NCI-H1930 (cell line): ENCODE measurements at places on chromosomes 3 and 15.

DNA sequence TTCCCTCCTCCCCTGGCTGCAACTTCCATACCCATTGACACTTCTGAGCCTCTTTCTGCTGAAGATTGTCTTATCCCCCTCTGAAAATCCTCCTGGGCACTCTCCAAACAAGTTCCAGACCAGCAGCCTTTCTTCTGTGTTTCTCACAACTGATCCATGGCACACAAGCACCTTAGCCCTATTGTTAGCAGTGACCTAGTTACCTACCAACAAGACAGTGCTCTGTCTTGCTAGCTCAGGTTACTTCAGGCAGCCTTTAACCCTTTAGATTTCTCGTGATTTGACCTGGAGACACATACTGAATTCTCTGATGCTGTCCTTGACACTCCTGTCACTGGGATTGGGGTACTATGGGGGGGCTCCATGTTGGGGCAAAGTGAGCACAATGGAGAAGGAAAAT is 82.1 kb downstream of the GTF2E1 start:
- DNase-seq, result no peak

DNA sequence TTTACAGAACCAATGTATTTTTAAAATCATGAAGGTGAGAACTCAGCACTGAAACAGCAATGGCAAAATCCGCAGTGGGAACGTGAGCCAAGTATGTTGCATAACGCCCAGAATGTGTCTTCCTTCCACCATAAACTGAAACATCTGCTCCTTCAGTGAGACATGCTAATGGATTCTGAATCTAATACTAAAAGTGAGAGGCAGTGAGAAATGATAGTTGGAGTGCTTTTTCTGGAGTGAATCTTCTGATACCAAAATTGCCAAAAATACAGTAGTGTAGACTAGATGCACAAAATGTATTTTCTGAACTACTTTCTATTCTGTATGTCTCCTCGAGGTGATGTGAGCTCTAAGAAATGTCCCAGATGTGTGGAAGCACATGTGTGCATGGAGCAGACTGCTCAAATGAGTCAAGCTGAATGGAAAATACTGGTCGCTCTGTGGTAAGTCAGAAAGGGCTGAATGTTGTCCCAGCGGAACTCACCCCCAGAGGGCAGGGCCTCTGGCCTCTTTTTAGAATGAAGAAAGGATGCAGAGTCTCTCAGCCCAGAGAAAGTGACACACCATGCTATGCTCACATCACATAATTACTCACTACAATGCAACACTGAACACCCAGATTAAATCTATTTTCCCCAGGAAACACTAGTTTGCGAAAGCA is 73.0 kb downstream of the ATP10A start:
- DNase-seq, result no peak

DNA sequence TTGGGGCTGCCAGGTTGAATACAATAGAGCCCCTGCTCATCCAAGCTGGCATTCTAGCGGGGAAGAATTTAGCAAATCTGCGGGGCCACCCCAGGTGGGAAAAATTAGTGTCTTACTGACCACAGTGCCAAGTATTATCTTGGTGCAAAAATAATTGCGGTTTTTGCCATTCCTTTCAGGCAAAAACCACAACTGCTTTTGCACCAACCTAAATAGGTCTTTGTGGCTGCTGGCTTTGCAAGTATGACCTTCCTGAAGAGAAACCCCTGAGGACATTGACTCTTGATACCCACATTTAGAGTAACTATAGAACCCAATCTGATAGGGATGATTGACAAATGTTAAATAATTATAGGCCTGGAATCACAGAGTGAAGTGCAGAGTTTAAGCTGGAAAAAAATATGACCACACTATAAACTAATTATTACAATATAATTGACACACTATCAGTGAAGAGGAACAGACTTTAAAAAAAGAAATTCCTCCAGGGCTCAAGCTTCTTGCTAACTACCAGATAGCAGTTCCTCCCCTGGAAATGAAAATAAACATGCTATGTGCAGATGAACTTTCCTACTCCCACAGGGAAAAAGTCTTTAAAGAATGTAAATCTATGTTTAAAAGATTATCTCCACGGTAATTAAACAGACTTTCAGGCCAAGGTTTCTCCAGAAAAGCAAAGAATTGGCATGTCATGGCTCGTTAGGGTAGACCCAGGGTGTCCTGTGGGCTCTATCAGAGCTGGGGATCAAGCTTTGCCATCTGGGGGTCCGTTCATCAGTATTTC is 34.4 kb downstream of the CA12 start:
- DNase-seq, result no peak

DNA sequence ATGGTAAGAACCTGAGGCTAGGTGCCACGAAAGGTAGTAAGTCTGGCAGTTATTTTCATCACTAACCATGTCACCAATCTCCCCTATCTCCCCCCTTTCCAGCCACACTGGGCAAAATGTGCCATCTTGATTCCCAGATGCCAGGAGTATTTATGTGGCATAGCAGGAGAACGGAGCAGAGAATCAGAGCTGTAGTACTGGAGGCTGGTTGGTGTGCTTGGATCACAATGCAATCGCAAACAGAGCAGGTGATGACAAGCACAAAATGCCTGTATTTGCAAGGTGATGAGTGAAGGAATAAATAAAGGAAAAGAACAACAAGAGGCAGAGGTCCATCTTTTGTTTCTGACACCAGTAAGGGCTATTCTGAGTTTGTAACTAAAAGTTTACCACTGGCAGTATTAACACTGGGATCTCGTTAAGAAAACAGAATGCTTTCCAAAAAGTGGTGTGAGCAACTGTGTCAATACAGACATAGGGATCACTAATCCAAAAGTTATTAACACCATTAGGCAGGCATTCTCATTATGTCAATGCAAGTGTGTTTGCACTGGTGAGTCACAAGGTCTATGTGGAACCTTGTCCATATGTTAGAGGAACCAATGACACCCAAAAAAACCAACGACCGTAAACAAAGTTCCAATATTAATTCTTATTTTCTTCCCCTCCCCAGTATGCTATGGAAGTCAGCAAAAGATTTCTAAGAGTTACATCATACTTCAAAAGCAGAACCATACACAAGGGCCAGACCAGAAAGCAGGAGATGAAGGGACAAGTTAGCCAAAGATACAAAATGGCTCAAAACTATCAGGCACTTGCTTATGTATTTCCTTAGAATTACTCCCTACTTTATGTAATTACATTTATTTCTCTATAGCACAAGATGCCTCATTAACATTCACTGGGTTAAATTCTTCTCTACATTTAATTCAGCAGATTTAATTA is 556.6 kb downstream of the FOXP1 start:
- peak; percentile 54 for DNase-seq

GRCh38 chr3:75951941-75952340 is 166.6 kb upstream of the ZNF717 start:
- DNase-seq, result no peak

DNA sequence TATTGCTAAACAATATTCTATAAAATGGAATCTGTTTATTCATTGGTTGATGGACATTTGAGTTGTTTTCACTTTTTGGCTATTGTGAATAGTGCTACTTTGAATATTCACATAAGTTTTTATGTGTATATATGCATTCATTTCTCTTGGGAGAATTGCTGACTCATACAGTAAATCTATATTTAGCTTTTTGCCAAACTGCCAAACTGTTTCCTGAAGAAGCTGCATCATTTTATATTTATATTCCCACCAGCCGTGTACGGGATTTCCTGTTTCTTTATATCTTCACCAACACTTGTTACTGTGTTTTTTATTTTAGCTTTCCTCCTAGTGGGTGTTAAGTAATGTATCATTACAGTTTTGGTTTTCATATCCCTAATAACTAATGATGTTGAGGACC is 12.5 kb upstream of the TCAIM start:
- no peak for DNase-seq

DNA sequence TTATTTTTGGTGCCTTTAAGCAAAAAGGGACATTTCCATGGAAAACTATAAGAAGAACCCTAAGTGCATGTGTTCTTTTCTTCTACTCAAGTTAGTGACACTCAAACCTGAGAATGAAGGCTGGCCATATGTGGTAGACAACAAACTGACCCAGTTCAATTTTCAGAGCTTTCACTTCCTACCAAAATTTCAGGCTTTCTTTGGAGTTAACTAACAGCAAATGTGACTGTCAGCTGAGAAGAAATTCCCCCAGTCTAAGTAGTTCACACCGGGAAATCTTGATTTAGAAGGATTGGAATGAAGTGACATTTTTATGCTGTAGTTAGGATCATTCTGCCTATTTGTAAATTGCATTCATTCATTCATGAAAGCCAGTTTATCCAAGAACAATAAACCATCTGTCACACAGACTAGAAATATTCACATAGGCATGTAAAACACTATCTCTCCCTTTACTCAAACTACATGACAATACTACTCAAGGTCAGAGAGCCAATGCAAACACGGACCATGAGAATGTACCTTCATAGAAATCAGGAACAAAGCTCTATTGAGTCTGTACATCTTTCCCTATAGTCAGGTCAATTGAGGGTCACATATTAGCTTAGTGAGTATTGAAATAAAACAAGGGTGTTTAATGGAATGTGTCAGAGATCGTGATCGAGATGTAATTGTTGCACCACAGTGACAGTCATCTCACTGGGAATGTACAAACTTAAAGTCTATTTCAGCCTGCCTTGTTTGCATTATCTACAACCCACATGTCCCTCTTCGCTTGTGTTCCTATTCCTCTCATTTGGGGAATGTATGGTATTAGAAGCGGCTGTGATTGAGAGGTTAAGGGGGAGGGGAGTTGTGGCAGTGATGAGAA is 113.8 kb upstream of the TGFBR2 start:
- DNase-seq, result no peak

GRCh38 chr3:14379843-14380242 is 22.6 kb upstream of the SLC6A6 start:
- DNase-seq, result no peak

DNA sequence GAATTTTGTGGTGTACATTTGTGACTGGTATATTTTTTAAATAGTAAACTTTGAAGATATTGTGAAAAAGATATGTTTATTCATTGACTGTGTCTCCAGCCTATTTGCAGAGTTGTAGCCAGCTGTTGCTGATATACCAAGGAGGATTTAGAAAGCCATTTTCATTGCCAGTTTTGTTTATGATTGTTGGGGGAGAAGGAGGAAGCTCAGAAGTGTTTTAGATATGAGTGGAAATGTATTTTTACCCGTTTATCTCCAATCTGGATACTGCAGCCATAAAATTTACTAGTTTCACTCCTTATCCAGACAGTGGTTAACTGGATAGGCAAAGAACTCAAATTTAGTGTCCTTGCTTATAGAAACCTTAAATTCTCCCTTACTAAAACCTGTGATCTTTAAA is 18.8 kb downstream of the ATP11B start:
- DNase-seq, result no peak

GRCh38 chr15:60054472-60054871 is 50.4 kb downstream of the FOXB1 start:
- DNase-seq, result no peak

DNA sequence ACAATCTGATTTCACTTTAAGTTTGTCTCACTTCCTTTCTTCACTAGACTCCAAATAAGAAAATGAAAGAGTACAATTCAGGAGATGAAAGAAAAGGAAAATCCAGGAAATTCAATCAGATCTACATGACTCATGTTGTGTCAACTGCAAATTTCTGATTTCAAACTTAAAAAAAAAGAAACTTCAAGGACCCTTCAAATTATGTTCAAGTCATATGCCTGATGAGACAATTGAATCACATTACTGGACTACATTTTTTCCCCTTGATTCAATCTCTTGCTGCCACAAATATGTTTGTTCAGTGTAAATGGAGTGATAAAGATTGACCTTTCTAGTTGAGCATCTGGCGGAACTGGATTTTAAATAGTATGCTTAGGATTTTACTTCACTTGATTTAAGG is 37.4 kb downstream of the FRMD5 start:
- DNase-seq, result no peak

GRCh38 chr3:133535971-133536881 is 37.3 kb upstream of the CDV3 start:
- no peak for DNase-seq

DNA sequence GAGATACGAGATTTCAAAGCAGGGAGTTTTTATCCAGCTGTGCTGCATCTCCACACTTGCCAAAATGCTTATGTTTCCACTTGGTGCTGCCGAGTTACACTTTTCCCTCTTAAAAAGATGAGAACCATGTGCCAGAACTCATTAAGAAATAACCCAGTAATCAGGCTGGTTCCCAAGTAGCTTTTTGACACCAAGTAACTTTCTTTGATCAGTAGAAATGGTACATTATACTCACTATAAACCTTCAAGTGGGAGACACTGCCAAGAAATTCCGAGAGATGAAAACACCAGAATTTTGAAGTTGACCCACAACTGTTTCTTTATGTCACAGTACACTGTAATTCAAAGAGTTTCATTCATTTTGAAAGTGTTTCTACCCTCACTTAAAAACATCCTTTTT is 164.6 kb upstream of the CCDC54 start:
- DNase-seq, result no peak

DNA sequence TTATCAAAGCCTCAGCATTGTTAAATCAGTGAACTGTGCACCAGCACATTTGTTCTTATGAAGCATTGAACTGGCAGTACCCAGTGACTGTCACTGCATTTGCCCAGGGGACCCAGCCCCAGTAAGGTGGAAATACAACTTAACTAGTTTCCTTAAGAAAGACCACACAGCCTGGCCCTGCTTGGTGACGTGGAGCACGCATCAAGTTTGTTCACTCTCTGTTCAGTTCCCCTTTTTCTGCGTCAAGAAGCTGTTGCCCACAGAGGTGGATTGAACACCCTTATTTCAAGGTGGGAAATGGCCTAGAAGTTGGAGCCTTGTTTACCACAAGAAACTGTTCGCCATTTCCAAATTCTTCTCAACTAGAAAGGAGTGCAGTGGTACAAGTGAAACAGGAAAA is 69.9 kb upstream of the AGBL1 start:
- no peak for DNase-seq

- no peak for DNase-seq
Measured at GRCh38 chr3:58416191-58416590, 17.4 kb downstream of the PDHB start.

DNA sequence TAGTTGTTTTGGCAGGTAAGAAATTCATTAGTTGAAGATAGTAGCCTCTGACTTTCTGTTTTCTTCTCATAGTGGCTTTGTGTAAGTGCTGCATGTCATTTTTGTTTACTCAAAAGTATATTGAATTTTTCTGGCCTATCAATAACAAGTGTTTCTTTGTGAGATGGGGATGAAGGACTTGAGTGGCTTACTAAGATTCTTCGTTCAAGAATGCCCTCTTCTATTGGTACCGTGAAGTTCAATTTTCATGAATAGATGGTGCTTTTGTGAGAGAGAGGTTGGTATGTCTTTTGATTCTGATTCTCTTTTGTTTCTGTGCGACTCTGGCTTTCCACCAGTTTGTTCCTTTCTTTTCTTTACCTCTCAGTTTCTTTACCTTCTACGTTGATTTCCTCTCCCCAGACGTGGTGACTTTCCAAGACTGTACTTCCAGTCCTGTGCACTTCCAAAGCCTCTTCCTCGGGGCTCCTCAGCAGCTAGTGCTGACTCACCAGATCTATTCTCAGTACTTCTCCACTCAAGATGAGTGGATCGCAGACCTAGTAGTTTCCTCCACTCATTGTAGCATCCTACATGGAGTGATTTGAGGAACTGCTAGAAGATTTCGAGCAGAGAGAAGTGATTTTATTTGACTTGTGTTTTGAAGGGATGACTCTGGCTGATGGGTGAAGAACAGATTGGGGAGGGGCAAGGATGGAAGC is 82.0 kb upstream of the EPHB3 start:
- no peak for DNase-seq

GRCh38 chr3:134054881-134055280 is 25.2 kb upstream of the SLCO2A1 start:
- no peak for DNase-seq
